Prostate gland (tissue), 2 donors: ENCODE measurements at places on chromosomes 12 and 14.

- no peak for DNase-seq
Measured at GRCh38 chr12:107470645-107471044, 215.0 kb upstream of the PWP1 start.

GRCh38 chr12:23648546-23648945, 300.9 kb downstream of the SOX5 start:
- no peak for DNase-seq

DNA sequence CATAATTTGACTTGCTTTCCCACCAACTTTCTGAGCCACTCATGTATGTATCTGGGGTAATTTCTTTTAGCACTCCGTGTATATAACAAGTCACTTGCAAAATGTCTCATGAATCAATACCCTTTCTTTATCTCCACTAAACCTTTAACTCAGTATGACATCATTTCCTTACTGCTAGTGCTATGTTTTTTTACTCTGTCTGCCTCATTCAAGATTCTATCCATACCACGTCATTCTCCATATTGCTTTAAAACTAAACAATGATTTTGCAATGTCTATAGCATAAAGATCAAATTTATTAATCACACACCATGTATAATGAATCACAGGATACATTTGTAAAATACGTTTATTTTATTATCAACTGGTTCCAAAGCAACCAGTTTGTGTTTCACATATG, 178.2 kb downstream of the PIK3C2G start:
- DNase-seq = no peak

DNA sequence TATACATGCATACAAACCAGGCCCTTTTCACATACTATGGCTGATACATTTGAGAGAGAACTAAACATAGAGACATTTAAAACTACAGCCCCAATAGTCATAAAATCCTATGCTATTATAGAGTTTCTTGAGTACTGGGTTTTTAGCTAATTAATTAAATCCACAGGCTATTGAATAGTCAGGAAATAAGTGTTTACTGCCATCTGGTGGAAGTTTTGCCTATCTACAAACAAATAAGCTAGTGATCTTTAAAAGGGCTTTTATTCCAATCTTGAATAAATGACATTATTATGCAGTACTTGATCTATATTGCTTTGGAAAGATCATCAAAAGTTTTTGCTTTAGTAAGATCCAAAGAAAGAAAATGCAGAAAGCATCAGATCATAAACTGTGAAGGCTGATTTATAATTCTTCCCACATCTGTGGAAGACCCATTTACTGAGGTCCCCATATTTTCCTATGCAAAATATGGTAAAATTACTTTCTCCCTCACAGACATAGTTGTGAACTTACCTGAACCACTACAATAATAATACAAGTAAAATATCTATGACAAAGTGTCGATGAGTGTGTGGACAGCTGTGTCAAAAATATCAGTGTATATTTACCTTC, 131.3 kb downstream of the ITPR2 start:
- no peak for DNase-seq

DNA sequence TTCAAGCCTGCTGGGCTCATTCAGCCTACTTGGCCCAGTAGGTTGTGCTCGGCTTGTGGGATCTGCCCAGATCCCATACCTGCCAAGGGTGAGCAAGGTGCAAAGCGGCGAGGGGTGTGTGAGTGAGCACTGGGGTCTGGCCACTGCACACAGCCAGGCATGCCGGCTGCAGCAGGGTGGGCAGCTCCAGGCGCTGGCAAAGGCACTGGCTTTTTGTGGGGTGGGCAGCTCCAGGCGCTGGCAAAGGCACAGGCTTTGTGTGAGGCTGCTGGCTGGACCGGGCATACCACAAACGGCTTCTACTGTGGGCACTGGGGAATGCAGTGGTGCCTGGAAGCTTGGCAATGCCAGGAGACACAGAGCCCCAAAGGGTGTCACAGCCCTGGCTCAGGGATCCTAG, 137.4 kb downstream of the SLC16A7 start:
- no peak for DNase-seq

DNA sequence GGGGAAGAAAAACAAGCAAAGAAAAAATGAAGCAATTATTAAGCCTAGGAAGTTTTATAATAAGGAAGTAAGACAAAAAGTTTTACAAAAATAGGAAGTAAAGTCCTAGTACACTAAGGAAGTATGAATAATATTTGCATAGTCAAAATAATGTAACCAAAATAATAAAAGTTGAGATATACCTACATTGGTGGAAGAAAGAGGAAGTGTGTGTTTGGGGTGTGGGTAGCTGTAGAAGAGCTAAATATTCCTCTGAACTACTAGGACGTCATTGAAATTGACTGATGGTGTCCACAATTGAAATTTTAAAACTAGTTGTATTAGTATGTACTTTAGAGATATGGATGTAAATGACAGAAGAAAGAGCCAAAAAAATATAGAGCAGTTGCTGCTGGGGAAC, 228.4 kb upstream of the OTX2 start:
- DNase-seq = no peak

GRCh38 chr14:37466623-37467088, 128.4 kb downstream of the FOXA1 start:
- DNase-seq = no peak

GRCh38 chr12:112303004-112303403, 79.2 kb downstream of the HECTD4 start:
- DNase-seq = no peak

- no peak for DNase-seq
Measured at GRCh38 chr12:104150416-104150815, 12.4 kb upstream of the NFYB start.

DNA sequence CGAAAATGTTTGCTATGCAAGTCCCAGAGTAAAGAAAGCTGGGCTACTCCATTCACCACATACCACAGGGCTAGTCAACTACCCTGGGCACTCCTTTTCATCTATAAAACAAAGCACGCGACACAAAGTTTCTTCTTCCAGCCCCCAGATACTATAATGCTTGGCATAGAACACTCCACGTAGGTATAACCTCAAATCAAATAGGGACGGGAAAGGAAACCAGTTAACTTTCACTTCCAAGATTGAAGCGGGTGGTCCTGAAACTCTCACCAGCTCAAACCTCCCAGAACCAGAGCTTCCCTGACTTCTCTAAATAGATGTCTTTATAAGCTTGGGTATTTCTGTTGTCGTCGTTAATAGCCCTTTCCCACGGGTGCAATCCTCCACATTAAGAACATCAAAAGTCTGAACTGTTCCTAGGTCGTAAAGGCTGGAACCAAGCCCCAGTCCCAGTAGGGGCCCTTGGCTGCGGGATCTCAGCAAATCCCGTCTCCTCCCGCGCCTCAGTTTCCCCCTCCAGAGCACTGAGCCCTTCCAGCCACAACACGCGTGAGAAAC, 647 bp downstream of the LGMN start:
- DNase-seq = peak; percentile 10

GRCh38 chr12:58502841-58503240, 417.5 kb downstream of the LRIG3 start:
- DNase-seq = no peak

- peak; percentile 63 for DNase-seq
Measured at GRCh38 chr14:75242546-75243273, 35.9 kb upstream of the FOS start.

GRCh38 chr12:90062799-90063198, 354.2 kb upstream of the ATP2B1 start:
- no peak for DNase-seq

- no peak for DNase-seq
Measured at GRCh38 chr12:104653730-104654664, 197.2 kb downstream of the CHST11 start.

DNA sequence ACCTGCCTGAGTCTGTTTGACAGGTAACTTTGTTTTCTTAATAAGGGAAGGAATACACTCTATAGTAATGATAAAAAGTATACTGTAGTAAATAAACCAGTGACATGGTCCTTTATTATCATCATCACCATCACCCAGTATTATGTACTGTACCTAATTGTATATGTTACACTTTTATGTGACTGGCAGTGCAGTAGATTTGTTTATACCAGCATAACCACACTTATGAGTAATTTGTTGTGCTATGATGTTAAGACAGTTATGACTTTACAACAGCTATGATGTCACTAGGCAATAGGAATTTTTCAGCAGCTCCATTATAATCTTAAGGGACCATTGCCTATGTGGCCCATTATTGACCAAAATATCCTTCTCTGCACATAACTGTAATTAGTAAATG, 155.0 kb downstream of the NUBPL start:
- DNase-seq = no peak

- no peak for DNase-seq
Measured at GRCh38 chr12:58396239-58396638, 454.9 kb downstream of the ATP23 start.

- DNase-seq = no peak
Measured at GRCh38 chr14:50023671-50024490, 92.5 kb downstream of the VCPKMT start.

DNA sequence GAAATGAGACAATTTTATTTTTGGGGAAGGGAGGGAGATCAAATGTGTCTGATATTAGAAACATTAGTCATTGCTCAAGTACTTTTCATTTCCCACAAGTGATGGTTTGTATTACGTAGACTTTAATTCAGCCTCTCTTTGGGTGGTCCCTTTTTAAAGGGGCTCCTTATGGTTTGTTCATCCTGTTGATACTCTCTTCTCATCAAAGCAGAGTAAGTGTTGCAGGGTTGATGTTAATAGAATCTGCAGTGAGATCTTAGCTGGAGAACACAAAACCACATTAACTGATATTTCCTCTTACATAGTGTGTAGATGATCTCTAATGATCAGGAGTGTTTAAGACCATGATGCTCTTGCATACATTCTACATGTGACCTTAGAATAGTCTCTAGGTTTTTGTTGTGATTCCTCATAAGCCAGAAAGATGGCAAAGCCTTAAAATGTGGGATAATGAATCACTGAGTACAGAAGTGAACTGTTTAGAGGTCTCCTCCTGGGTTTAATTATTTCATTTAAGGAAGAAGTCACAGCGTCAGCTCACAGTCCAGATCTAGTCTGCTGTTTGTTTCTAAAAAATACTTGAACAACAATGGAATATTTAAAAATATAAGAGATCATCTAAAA, 87.4 kb upstream of the PTPRR start:
- DNase-seq = no peak

- no peak for DNase-seq
Measured at GRCh38 chr12:27206801-27207502, 37.1 kb upstream of the STK38L start.

GRCh38 chr14:76236172-76237130, 84.7 kb downstream of the GPATCH2L start:
- no peak for DNase-seq

GRCh38 chr12:104494137-104494792, 37.5 kb downstream of the CHST11 start:
- no peak for DNase-seq

GRCh38 chr12:1533205-1533601, 61.2 kb downstream of the FBXL14 start:
- no peak for DNase-seq

DNA sequence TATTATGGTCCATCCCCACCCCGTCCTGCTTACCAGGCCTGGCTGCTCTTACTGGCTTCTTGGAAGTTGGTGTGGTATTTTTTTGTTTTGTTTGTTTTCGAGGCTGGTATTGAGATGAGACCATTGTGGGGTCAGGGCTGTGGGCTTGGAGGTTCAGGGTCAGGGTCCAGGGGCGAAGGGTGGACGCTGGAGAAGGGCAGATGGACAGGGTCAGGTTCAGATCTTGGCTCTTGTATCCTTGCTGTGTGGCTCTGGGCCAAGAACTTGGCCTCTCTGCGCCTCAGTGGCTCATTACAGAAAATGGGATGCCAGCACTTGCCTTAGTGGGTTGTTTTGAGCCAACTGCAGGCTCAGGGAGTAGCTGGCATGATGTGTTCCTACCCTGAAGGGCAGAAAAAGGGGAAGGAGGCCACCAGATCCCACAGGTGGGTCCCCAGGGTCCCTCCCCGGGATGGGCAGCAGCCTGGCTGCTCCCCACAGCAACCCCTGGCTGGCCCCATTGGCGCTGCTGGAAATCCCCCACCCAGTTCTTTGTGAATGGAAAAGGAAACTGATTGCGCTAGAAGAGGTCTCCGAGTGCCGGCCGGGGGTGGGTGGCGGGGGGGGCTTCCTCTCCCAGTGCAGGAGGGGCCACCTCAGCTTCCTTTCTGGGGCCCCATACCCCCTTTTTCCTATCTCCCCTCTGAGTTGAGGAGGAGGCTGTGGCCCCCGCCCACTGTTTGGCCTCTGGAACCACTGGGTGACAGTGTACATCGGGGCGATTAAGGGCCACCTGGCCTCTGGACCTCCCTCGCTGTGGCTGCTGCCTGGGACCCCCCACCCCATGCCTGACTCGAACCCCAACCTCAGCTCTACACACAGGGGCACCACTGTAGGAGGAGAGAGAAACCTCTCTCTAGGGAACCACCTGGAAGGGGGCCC, 25.0 kb downstream of the SH2B3 start:
- DNase-seq = no peak

- DNase-seq = peak; percentile 10
Measured at GRCh38 chr12:94186278-94187241, 38.2 kb downstream of the PLXNC1 start.

- DNase-seq = no peak
Measured at GRCh38 chr12:58639318-58639934, 280.9 kb downstream of the LRIG3 start.

GRCh38 chr14:54470701-54471100, 18.1 kb downstream of the GMFB start:
- DNase-seq = no peak

GRCh38 chr12:11071414-11071813, 9.3 kb upstream of the TAS2R46 start:
- no peak for DNase-seq

GRCh38 chr14:41872931-41873685, 266.4 kb downstream of the LRFN5 start:
- no peak for DNase-seq

DNA sequence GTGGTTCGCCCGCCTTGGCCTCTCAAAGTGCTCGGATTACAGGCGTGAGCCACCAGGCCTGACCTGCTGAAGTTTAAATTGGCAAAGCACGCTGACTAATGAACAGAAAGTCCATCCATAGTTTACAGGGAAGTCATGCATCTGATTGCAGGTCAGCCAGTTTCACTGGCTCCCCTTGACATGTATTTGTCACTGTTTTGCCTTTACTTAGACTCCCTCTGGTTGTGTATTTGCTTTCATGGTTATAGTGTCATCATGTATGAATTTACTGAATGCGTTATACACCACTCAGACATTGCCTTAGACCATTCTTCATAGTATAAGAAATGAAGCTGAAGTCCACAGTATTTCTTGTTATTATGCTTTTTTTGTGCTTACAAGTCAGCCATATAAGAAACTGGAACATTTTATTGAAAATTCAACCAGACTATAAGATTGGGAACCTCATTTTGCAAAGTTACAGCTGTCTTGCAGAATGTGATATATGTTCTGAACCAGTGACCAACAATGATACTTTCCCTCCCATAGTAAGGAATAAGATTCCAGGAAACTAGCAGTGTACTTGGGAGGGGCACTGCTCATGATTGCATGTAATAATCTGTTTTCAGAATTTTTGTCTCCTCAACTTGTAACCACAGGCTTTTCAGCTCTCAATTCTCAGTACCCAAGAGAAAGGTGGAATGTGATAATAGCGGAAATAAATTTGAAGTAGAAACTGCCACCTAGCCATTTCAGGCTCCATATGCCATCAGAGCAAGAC, 51.9 kb upstream of the ATF7IP start:
- DNase-seq = no peak

DNA sequence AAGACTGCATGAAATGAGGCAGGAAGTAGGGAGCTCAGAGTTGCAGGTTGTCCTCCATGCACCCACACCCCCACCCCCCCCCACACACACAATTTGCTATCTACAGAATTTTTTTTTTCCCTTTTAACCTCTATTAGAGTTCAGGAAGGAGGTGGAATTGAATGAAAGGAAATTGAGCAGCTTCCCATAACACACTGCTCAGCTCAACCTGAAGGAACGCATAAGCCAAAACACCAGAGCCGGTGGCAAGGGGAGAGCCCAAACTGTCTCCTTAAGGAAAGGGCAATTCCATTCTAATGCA, 74.1 kb downstream of the NUAK1 start:
- no peak for DNase-seq
